ENCODE measurements at places on chromosomes 11 and 22. TPM values are rescaled to one million over a fixed set of nuclear protein-coding genes. Genes with fewer than 3 reads are reported as not detected.

UBQLNL gene
- 0.52 TPM for total RNA-seq

LMO1 gene
- total RNA-seq: not detected

RIMBP3C gene
- total RNA-seq: 0.10 TPM

JHY gene
- total RNA-seq: 2.3 TPM

CNTN5 gene
- not detected for total RNA-seq

OR52K1 gene
- 0.10 TPM for total RNA-seq

BUD13 gene
- 5.5 TPM for total RNA-seq

DCDC1 gene
- 0.21 TPM for total RNA-seq

IGLL1 gene
- 0.31 TPM for total RNA-seq
